ENCODE measurements at places on chromosomes 3 and 15.

- DNase-seq, result no peak
These were observed 43.0 kb downstream of the OXNAD1 start for GRCh38 chr3:16307832-16308531.

- DNase-seq, result no peak
These were observed 89.0 kb downstream of the WDR76 start for GRCh38 chr15:43915631-43916325.

GRCh38 chr3:159620873-159621272 lies 367.8 kb upstream of the IL12A start:
- DNase-seq, result peak; percentile 91

- DNase-seq, result no peak
These were observed 625.5 kb downstream of the NAALADL2 start for GRCh38 chr3:175484666-175485065.

DNA sequence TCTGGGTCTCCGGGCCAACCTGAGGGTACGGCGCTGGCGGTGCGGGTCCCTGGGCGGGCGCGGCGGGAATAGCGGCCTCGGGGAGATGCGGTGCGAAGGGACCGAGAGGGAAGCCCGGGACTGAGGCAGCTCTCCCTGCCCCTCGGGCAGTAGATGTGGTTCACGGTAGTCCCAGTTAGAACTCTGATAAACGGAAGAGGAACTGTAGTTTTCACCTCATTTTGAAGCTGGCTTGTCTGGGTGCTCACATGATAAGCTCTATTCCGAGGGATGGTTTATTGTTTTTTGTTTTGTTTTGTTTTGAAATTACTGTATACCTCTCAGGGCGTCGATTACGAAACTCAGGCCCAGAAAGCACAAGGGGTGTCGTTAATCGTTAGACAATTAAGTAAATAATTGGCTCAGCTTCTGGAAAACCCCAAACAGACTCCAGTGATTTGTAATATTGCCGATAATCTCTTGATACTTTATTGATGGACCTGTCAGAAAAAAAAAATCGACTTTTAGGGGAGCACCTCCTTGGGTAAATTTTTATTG lies 413 bp downstream of the NUSAP1 start:
- DNase-seq, result peak; percentile 86

- DNase-seq, result peak; percentile 83
These were observed 7.8 kb upstream of the CAMP start for GRCh38 chr3:48215466-48215865.

DNA sequence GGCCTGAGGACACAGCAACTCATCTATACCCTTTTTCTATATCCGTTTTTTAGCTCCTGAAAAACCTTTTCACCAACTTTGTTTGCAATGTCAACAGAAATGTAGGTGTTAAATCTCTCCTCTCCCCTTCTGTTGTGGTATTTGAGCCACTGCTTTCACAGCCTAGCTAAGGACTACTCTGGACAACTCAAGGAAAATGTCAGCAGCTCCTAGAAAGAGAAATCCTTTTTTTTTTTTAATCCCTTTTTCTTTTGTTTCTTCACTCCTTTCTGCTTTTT lies 176.6 kb downstream of the KLHL25 start:
- no peak for DNase-seq

DNA sequence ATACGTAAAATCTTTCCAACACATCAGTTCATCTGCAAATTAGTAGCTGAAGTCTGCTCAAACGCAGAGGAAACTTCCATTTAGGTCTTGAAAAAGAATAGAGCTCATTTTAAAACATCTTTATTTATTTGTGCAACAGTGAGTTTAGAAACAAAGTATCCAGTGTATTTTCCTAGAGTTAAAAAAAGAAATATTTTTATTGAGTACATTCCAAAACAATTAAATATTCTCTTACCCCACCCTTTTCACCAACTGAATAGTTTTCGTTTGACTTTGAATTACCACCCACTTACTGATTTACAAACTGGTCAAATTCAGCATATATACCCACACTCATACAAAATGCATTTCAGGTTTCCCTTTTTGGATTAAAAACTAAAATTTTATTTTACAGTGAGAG lies 104.7 kb downstream of the ZBTB20 start:
- no peak for DNase-seq

- peak; percentile 56 for DNase-seq
These were observed 392.8 kb upstream of the WNT5A start for GRCh38 chr3:55879901-55880331.

DNA sequence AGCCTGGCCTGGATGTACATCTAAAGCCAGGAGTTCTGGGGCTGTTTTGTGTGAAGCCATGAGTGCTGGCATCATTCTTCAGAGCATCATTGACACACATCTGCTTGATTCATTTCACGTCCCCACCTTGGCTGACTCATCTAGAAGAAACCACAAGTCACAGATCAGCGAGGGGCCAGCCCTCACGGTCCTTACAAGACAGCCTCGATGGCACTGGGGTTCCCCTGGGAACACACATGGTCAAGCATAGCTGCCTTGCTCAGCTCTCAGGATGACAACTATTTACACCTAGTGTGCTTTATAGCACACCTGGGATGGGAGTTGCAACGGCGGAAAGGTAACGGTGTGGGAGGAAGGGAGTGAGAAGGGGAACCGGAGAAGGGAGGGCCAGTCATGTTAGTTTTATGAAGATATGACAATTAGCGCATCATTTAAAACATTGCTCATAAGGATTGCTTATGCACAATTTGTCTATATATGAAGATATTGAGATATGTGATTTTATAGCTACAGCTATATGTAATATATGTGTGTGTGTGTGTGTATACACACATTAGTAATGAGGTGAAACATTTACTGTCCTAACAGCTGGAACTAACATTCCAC lies 227.1 kb downstream of the RPLP1 start:
- no peak for DNase-seq

DNA sequence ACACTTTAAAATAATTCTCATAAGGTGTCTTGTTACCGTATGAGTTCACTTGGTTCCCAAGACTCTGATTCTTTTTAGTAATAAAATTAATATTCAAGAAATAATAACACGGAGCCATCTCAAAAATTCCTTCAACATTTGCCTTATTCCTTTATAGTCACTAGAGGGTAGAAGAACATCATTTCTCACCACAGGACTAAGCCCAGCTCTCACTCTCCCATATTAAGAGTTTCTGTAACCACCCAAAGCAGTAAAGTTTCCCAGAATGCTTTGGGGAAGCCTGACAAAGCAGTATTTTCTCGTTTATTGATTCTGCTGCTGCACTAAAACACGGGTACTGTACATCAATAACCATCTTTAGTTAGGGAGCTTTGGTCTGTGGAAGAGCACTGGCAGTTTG lies 114.9 kb downstream of the MCTP2 start:
- DNase-seq, result no peak

GRCh38 chr15:31357148-31357547 lies 30.5 kb downstream of the KLF13 start:
- no peak for DNase-seq

DNA sequence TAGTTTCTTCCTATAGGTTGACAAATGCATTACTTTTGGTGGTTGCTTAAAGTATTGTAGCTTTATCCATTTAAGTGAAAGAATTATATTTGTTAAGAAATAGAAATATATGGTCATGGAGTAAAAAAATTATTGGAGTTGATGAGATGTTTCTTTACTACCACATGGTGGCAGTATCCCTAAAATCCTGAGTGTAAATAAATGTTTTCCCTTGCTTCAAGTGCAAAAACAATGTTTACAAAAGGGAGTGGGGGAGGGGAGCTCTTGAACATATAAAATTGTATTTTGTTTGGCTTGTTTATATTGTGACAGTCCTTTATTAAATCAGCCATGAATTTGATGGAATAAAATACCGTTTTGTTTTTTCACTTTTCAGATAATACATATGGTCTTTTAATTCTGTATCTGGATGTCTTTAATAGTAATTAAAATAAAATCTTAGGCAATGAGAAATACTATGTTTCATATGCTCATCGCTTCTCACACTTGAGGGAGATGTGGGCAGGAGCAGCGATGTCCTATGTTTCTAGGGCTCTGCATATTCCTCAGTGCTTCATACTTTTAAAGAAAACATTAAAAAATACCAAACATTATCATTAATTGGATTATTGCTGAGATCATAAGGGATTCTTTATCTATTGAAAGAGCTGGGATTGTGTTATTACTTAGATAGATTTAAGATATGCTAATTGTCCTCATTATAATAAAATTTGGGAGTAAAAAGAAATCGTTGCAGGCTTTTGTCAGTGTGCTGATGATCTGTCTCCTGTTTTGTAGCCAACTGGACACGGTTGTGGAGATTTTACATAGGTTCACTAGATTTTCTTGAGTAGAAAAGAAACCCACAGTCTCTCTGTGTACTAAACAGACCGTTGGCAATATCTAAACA lies 349.7 kb downstream of the TUSC7 start:
- peak; percentile 67 for DNase-seq

DNA sequence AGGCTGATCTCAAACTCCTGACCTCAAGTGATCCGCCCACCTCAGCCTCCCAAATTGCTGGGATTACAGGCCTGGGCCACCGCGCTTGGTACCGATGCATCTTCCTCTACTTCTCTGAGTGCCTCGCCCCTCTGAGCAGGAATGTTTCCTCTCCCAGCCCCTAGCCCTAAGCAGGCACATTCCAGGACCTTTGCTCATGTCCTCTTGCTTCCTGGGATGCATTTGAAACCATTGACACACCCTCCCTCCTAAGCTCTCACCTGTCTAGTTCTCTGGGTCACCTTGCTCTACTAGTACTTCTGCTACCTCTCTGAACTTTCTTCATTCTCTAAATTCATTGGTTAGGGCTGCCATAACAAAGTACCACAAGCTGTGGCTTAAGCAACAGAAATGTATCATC lies 17.9 kb upstream of the UACA start:
- DNase-seq, result peak; percentile 49

- no peak for DNase-seq
These were observed 11.3 kb downstream of the ARL8B start for GRCh38 chr3:5133239-5134018.

GRCh38 chr15:72994534-72995177 lies 57.6 kb upstream of the NEO1 start:
- DNase-seq, result no peak

GRCh38 chr15:38398134-38398533 lies 55.8 kb upstream of the FAM98B start:
- peak; percentile 99 for DNase-seq

GRCh38 chr3:71341721-71342120 lies 241.8 kb downstream of the FOXP1 start:
- DNase-seq, result peak; percentile 93

GRCh38 chr3:170324962-170325361 lies 32.6 kb upstream of the SKIL start:
- no peak for DNase-seq

DNA sequence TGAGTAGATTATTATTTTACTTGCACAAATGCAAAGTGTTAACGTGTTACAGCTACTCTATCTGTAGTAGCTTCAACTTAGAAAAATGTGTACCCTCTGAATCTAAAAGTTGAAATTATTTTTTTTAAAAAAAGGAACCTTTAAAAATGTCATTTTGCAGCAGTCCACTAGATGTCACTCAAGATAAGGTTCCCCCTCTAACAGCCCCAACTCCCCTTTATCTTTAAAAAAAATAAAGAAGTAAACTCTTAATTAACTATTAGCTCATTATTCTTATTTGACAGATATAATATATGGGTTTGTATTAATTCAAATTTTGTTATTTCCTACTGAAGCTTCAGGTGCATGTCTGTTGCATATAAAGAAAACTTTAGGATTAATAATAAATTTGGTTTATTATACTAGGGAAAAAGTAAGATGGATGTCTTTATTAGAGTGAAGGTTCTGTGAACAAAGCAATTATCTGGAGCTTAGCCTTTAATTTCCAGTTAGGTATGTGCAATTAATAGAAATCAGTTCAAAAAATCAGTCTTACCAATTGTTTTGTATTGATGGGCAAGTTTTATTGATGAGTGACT lies 288.5 kb downstream of the VGLL3 start:
- DNase-seq, result peak; percentile 1

DNA sequence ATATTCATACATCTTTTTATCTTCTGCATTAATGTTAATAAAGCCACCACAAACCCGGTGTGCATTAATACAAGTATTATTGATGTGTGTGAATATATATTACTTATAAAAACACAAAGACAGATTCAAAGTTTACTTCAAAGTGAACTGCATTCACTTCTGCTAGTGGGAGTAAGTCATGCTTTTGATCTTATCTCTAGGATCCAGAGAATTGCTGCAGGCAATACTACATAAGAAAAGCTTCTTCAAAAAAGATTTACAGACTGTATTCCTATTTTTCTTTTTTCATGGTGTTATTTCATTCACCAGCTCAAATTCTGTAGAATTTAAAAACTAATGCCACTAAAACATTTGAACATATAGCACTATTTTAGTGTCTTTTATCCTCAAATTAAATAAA lies 87.5 kb upstream of the CBLB start:
- no peak for DNase-seq

DNA sequence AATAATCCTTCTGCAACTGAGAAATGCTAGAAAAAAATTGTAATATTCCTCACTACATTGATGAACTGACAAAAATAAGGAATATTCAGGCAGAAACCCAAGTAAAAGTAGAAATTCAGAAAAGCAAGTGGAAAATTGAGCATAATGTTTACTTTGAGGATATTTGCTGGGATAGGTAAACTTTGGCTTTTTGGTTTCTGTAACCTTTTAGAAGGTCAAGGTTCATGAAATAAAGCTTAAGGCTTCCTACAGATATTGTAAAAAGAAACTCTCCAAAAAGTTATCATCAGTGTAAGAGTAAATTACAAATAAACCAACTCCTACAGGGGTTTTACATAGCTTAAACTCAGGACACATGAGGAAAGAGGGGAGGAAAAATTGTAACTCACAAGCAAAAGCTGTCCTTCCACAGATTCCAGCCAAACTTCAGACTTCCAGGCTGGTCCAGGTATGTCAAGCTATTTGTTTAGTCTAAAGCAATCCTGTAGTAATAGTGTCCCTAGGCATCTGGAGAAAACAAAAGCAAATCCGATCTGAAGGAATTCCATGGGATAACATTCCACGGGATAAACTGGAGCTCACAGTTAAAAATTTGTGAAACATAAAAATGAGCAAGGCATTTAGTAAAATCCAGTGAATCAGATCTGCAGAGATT lies 21.1 kb downstream of the C3orf70 start:
- DNase-seq, result no peak

- no peak for DNase-seq
These were observed 223.3 kb upstream of the ARHGEF26 start for GRCh38 chr3:153897842-153898241.

DNA sequence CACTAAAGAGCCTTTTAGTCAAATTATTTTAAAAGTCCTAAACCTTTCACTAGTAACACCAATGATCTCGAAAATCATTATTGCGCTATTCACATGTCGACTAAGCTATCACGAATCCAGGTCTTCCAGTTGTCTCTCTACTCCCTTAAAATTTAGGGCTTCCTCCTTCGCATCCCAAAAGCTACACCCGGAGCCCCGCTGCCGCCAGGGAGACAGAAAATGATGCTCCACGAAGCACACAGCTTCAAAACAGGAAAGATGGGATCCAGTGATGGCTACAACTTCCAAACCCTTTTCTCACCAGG lies 253 bp downstream of the IFT80 start:
- no peak for DNase-seq

GRCh38 chr3:107806536-107806935 lies 283.8 kb downstream of the BBX start:
- DNase-seq, result no peak

GRCh38 chr15:101013201-101013550 lies 94.0 kb downstream of the LRRK1 start:
- DNase-seq, result no peak

GRCh38 chr15:85780225-85780985 lies 14.3 kb downstream of the KLHL25 start:
- no peak for DNase-seq

- no peak for DNase-seq
These were observed 579.5 kb downstream of the PDCD6IP start for GRCh38 chr3:34377961-34378360.

Measured in renal cortical epithelial cell (primary cell).